ENCODE measurements at places on chromosomes 2 and 18. TPM values are rescaled to one million over a fixed set of nuclear protein-coding genes. Genes with fewer than 3 reads are reported as not detected.

The ALPP gene
- 14.4 TPM for total RNA-seq

The FHOD3 gene
- total RNA-seq = 18.1 TPM

The HOXD8 gene
- total RNA-seq = 1.9 TPM

The VSNL1 gene
- total RNA-seq = not detected

The SH2D6 gene
- 0.12 TPM for total RNA-seq

The UCN gene
- 0.52 TPM for total RNA-seq

The NRP2 gene
- 18.3 TPM for total RNA-seq

The LTBP1 gene
- 34.0 TPM for total RNA-seq

The MOCOS gene
- 5.1 TPM for total RNA-seq

The TCF23 gene
- not detected for total RNA-seq

The PROM2 gene
- total RNA-seq = 77.8 TPM

The OSR1 gene
- 30.6 TPM for total RNA-seq

The RGPD3 gene
- total RNA-seq = 0.04 TPM

The PARD6G gene
- 5.4 TPM for total RNA-seq

The ABCG5 gene
- not detected for total RNA-seq

The TLX2 gene
- 3.4 TPM for total RNA-seq

The DNAH7 gene
- 1.9 TPM for total RNA-seq

The SCN2A gene
- total RNA-seq = 0.46 TPM

The MEIS1 gene
- 5.9 TPM for total RNA-seq

The GCFC2 gene
- 31.1 TPM for total RNA-seq

The CCDC102B gene
- total RNA-seq = 2.2 TPM

The ATF2 gene
- 15.0 TPM for total RNA-seq

The CD8A gene
- not detected for total RNA-seq

The NFE2L2 gene
- 24.2 TPM for total RNA-seq

The TGFA gene
- total RNA-seq = 45.0 TPM

The FN1 gene
- 248 TPM for total RNA-seq

The ELOA2 gene
- total RNA-seq = not detected
